ENCODE measurements at places on chromosomes 4 and X. TPM values are rescaled to one million over a fixed set of nuclear protein-coding genes. Genes with fewer than 3 reads are reported as not detected.

Gene KIF4A
- total RNA-seq: 1.9 TPM

Gene KLHL2
- total RNA-seq: 16.8 TPM

Gene ARHGAP10
- total RNA-seq: 90.6 TPM

Gene FTHL17
- total RNA-seq: not detected

Gene HSFX4
- not detected for total RNA-seq

Gene ARHGAP36
- not detected for total RNA-seq

Gene KLF8
- total RNA-seq: 23.1 TPM

Gene DLG3
- 2.5 TPM for total RNA-seq

Gene HAND2
- 4.6 TPM for total RNA-seq

Gene PCSK1N
- not detected for total RNA-seq

Gene TLR1
- 8.1 TPM for total RNA-seq

Gene EVC2
- 8.2 TPM for total RNA-seq

Gene FAM9B
- not detected for total RNA-seq

Gene ZNF827
- total RNA-seq: 8.3 TPM

Gene PCDH19
- 3.6 TPM for total RNA-seq

Gene TMPRSS11B
- not detected for total RNA-seq

Gene CSAG3
- total RNA-seq: not detected

Gene CSAG1
- not detected for total RNA-seq

Gene HTN3
- total RNA-seq: not detected

Gene FREM3
- not detected for total RNA-seq

Gene HTR2C
- not detected for total RNA-seq

Gene EMD
- 27.6 TPM for total RNA-seq

Gene TSPAN7
- total RNA-seq: 47.6 TPM

Gene TRPC5OS
- not detected for total RNA-seq

Gene DCAF8L2
- total RNA-seq: not detected

Gene PCDH18
- 111 TPM for total RNA-seq

Gene SSX2
- total RNA-seq: not detected

Gene PRICKLE3
- total RNA-seq: 19.4 TPM

Gene DUSP9
- 0.34 TPM for total RNA-seq

Gene PI4K2B
- 20.1 TPM for total RNA-seq

Gene YIPF6
- 25.0 TPM for total RNA-seq

Gene DGKK
- not detected for total RNA-seq

Gene GABRB1
- total RNA-seq: not detected

Gene AREG
- total RNA-seq: 55.6 TPM

Gene POU3F4
- not detected for total RNA-seq

Gene MAGEA8
- not detected for total RNA-seq

Gene CTAG1B
- not detected for total RNA-seq

Gene MAGEB2
- total RNA-seq: not detected

Gene RNF128
- 0.49 TPM for total RNA-seq

Gene BTK
- total RNA-seq: 9.5 TPM

Gene IL21
- not detected for total RNA-seq

Gene BEX5
- total RNA-seq: 4.1 TPM

Gene OTUD6A
- not detected for total RNA-seq

Gene NXT2
- total RNA-seq: 11.2 TPM

Gene ERAS
- total RNA-seq: not detected

Gene MXRA5
- total RNA-seq: 1.1 TPM

Gene CYTL1
- total RNA-seq: 1.2 TPM

Gene SLC10A6
- total RNA-seq: 16.4 TPM

Gene ZNF518B
- total RNA-seq: 27.4 TPM

Gene FAM13A
- 158 TPM for total RNA-seq

Gene VEGFD
- 2.6 TPM for total RNA-seq

Gene PABPC4L
- total RNA-seq: 2.8 TPM

Gene GALNTL6
- not detected for total RNA-seq

Gene NAP1L3
- total RNA-seq: 0.51 TPM

Gene LIAS
- total RNA-seq: 13.4 TPM

Data from subcutaneous adipose tissue (tissue), 4 donors.